ENCODE measurements at places on chromosomes 12 and 14.

DNA sequence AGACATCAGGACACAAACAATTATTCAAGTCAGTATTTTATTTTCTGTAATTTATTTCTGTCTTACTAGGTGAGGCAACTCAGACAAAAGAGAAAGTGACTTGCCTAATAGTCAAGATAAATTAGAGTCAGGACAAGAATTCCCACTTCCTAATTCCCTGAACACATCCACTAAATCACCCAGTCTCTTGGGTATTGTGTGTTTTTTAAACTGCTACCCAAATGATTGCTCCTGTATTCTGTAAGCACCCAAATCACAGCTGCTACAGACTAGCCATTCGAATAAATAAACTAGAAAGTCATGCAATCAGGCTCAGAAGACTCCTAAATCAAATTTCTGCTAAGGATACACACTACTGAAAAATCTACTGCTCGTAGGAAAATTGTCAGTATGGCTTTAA lies 263.0 kb downstream of the DUSP6 start:
- no peak for DNase-seq

DNA sequence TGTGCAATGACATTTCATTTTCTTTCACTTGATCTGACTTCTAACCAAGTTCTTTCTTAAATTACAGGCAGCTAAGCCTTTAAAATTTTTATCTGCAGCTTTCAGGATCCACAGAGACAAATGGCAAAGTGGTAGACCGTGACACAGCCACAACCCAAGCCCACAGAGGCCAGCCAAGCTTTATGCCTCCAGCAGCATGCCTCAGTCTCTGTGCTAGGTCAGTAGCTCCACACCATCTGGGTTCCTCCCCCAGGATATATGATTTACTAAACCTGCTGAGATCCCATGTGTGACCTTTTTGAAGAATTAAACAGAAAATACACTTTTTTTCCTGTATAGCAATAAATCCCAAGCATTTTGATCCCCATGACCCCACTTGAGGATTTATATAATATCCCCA lies 290.4 kb upstream of the CAND1 start:
- DNase-seq, result no peak

- DNase-seq, result no peak
Measured at GRCh38 chr14:24857277-24857676, 192.7 kb downstream of the STXBP6 start.

GRCh38 chr14:89973234-89973823 lies 17.6 kb downstream of the TDP1 start:
- peak; percentile 33 for DNase-seq

- DNase-seq, result peak; percentile 55
Measured at GRCh38 chr12:62763861-62764645, 170.9 kb downstream of the PPM1H start.

DNA sequence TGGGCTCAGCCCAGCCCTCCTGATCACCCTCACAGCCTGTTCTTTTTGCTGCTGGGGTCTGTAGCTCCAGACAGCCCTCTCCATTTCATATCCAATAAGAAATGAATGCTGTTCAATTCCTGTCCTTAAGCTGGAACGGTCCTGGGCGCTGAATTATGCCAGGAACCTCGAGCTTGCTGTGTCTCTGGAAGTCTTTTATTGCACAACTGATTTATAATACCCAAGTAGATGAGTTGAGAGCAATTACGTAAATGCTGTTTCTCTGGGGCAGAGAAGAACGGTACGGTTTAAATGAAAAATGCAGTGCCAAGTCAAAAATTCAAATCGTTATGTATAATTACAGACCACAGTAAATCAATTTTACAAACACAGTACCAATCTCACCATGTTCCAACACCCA lies 161.0 kb downstream of the SAMD4A start:
- peak; percentile 45 for DNase-seq

DNA sequence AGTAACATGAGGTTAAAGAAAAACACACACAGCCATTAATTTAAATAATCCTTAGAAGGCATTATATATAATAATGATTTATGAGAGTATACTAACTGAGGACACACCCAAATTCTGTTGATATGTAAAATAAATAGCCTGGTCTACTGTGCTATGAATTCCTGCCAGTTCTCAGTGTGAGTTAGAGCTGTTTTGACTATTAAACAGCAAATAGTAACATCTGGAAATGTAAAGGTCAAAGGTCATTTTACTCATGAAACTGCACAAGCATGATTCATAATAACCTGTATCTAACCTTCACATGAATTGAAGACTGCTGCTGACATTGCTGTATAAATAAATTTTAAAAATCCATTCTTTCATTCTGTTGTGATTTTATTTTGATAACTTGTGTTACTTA lies 966.7 kb downstream of the SLC6A15 start:
- DNase-seq, result peak; percentile 48

DNA sequence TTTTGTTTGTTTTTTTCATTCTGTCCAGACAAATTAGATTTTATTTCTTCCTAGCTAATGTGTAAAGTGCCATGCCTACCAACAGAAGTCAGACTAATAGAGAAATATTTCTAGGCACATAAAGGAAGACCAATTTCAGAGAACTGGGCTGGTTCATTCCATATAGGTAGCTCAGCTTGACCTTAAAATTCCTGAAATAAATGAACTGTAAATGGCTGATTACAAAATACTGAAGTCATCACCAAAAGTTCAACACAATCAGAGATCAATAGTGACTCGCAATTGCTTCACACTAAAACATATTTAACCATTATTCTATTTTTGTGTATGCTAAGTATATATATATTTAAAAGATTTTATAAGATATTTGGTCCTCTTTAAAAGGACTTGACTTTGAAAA lies 34.2 kb downstream of the PTPRB start:
- peak; percentile 17 for DNase-seq

- DNase-seq, result peak; percentile 52
Measured at GRCh38 chr12:94941440-94941862, 62.0 kb downstream of the NDUFA12 start.
